ENCODE measurements at places on chromosomes 2 and 18.

- peak; percentile 19 for DNase-seq
Measured at GRCh38 chr2:165293440-165294420, 54.5 kb downstream of the SCN2A start.

DNA sequence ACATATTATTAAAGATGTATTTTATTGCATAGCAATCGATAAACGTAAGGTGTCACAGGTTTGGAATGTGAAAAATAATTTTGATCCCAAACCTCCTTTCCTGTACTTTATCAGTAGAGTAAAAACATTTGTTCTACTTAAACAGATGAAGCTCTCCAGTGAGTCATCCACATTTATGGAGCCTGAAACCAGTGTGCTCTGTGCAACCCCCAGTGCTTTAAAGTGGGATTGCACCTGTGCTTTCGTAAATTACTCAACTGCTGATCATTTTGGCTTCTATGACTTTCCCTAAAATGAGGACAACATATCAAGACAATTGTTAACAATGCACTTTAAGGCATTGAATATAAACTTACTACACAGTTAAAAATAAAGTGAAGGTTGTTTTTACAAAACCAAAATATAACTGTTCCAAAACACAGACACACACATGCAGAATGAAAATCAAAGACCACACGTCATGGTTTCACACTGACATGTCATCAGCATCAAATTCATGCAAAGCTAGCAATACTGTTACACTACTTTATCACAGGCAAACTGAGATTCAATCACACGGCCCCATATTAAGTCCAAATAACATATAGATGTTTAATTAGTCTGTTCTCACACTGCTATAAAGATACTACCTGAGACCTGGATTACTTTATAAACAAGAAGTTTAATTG lies 9.7 kb downstream of the TMEM18 start:
- no peak for DNase-seq

- DNase-seq: no peak
Measured at GRCh38 chr2:126771094-126771493, 115.1 kb downstream of the GYPC start.

DNA sequence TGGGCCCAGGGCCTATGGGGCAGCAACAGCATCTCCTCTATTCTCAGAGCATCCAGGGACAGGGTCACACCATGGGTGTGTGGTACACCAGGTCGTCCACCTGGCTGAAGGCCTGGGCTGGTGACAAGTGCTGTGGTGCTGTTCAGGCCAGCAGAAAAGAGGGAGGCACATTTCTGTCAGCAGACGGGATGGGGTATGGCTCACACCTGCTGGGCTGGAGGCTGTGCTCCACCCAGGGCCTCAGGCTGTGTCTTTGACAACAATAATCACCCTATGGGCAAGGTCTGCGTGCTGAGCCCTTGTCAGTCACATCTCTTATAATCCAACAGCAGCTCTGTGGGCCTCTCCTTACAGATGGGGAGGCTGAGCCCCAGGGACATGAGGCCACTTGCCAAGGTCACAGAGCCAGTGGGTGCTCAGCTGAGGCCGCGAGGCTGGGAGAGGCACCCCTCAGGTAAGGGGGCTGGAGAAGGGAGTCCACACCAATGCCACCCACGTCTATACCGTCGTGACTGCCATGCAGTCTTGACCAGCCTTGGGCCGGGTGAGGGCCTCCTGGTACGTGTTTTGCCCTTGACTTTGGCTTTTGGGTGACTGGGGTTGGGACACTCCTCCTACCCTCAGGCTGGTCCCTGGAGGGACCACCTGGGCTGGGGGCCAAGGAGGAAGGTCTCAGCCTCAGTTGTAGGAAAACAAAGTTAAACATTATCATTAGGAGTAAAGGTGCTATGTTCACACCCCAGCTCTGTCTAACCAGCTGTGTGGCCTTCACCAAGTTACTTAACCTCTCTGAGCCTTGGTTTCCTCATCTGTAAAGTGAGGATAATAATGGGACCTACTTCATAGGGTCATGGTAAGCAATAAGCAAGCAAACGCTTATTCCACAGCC lies 5.6 kb upstream of the HS6ST1 start:
- DNase-seq: no peak

GRCh38 chr2:189086250-189086649 lies 93.3 kb downstream of the COL5A2 start:
- no peak for DNase-seq

DNA sequence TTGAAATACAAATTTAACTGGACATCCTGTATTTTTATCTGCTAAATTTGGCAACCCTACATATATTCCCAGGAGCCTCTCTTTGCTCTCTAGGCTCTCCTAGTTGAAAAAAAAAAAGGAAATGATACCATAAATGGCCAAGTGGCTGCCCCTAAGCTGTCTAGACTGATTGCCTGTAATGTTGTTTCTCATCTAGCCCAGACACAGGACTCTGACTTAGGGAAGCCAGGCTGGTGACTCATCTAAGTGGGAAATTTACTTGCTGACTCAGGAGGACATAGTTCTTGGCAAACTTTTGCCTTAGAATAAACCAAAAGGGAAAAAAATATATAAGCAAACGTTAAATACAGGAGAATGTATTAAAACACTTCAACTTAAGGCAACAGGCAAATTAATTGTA lies 14.6 kb upstream of the ITGAV start:
- DNase-seq: no peak

DNA sequence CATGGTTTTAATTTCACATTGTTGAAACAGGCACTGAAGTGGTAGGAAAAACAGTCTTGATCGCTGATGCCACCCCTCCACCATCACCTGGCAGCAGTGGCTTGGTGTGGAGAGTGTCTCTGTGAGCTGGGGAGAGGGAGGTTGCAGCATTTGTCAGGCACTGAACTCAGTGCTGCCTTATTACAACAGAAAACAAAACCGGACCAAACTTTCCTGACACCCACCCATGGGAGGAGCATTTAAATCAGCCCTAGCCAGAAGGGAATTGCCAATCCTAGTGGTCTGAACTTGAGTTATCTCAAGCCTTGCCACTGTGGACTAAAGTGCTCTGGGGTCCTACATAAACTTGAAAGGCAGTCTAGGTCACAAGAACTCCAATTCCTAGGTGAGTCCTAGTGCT lies 103.0 kb upstream of the LGALSL start:
- DNase-seq: no peak

DNA sequence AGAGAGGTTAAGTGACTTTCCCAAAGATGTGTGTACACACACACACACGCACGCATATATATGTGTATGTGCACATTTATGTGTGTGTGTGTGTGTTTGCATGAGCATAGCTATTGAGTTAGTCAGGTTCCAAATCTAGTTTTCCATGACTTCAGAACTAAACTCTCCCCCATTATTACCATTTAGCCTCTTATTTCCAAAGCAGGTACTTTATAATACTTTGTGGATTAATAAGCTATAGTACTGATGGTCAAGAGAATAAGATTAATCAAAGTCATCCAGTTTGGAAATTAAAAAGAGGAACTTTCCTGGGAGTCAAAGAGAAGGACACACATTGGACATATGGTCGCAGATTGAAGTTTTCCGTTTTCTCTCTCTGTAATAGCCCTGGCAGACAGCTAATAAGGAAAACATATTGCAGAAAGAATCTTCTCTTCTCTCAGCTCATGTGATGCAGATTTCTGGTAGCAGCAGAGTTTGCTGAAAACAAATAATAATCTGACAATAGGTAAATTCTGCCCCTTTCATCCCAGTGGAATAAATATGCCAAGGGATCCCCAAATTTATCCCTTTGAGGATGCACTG lies 410.9 kb upstream of the TCF4 start:
- no peak for DNase-seq

DNA sequence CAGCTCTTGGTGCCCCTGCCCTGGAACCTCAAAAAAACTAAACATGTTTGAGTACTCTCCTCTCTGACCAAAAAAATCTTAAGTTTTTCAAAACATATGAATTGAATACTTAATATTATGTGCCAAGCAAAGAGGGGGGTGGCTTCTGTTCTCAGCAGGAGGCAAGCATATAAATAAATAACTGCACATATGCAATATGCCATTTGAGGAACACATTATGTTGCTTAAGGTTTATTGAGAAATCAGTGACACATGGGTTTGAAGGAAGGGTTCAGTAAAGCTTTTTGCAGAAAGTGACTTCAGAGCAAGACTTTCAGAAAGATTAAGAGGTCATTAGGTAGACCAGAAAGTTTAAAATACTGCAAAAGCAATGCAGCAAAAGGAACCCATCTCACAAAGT lies 429.2 kb downstream of the TDRD15 start:
- no peak for DNase-seq

DNA sequence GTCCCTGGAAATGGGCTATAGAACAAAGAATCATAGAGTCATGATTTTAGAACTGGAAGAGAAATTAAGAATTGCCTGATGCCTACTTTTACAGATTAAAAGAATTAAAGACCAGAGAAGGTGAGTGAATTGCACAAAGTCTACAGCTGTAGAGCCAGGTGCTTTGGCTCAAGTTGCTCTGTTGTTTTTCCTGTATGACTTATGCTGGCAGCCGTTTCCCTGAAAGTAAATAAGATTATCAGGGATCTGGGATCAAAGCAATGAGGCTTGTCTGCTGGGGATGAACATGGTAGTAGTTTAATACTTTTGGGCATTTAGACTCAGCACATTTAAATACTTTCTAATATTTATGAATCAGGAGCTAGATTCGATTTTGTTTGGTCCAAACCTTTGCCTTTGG lies 166.9 kb downstream of the PRPF40A start:
- DNase-seq: no peak

DNA sequence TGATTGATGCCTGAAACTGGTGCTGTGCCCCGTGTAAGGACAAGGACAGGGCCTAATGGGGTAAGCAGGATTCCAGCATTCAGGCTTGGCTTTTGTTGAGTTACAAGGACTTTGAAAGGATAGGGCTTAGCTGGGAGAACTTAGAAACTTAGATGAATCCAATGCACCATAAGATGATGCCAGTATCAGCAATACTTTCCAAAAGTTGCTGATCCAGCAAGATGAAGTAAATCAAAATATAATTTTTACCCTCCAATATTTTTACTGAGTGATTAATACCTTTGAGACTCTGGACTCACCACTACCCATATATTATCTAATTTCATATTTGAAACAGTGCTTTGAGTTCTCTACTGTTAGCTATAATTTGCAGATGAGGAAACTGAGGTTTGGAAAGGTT lies 354.5 kb upstream of the ATP5MC3 start:
- no peak for DNase-seq

DNA sequence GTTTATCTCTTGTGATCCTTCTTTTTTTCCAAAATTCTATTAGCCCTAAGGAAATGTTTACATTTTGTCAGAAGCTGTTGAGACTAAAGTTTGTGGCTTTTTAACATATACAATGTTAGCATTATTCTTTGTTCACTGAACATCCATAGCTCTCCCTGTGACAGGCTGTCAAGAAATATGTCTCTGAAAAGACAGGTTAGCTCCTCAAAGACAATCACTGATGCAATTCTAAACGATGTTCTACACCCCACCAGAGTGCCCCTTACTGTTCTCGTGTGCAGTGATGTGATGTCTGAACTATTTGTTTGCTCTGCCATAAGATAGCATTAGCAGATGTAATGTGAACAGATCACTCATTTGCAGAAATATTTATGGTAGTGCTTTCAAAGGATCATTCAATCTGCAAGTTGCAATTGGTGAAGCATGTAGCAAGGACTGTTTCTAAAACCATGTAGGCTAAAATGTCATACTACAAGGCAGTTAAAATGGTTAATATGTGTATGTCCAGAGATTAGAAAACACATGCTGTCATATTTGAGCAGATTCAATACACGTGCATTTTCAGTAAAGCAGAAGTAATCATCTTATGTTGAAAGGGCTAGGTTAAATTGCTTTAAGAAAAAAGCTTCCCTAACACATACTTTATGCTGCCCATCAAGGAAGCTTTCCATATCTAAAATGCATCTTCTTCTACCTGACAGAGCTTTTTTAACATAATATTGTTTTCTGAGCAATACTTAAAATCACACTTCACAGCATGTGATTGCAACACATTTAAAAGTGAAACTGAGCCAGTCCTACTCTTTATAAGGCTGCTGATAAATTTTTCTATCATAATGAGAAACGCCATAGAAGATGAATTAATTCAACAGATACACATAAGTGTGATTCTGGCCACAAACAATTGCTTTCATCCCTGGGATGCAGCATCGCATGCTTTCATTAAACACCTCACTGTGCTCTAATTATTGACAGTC lies 285.7 kb upstream of the UBE2E3 start:
- DNase-seq: no peak

- no peak for DNase-seq
Measured at GRCh38 chr2:120182019-120182560, 41.1 kb downstream of the TMEM185B start.

DNA sequence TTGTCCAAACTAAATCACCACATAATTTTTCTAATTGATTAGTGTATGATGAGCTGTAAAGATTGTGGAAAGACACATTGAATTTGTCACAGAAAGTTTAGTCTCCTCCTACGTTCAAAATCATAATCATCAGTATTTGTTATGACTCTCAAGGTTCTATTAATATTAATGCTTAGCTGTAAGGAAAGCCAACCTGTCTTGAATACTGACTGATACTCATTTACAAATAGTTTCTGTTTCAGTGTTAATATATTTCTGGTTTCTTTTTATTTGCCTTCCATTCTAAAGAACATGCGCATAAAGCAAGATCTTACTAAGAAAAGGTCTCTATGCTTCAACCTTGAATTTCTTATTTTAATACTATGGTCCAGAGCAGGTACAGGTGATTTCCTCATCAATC lies 55.1 kb downstream of the CPS1 start:
- no peak for DNase-seq

GRCh38 chr2:125696560-125696959 lies 959.4 kb upstream of the GYPC start:
- no peak for DNase-seq

GRCh38 chr18:76476665-76477561 lies 18.1 kb downstream of the ZNF516 start:
- no peak for DNase-seq

DNA sequence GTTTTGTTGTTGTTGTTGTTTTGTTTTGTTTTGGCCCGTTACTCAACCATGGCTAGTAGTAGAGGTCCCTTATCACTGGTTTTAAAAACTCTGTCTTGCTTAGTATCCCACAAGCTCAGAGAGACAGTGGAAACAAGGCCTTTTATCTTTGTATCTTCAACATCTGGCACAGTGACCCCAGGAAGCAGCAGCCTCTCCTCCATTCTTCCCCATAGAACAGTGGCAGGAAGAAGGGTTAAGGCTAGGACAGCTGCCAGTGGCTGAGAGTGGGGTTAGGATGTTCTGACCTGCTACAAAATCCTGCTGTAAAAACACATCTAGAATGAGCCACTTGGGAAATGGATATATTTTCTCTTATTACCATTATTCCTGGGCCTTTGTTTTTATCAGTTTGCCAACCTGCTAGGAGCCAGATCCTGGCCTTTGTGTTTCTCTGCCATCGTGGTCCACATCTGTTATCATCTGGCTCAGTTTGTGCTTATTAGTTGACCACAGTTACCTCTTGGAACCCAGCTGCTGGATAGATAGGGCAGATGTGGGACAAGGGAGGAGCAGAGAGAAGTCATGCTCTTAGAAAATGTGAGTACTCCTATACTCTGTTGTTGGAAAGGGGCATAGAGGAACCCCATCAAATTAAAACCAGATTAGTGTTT lies 246.8 kb downstream of the AGPS start:
- DNase-seq: no peak

DNA sequence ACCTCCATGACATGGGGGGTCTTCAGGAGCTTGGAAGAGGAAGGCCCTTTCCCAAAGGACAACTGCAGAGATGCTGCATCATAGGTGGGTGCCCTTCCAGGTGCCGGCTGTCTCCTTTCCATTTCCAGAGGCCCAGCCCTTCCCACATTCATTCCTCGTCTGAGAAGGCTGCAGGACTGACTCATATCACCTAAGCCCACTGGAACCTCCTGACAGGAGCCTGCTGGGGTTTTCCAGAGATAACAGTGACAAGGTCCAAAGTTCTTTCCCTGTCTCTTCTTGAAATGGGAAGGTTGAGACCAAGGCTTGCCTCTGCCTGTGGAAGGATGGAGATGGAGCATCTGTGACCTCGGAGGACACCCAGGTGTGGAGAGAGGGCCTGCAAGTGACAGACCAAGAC lies 3.6 kb upstream of the PRSS56 start:
- DNase-seq: no peak
